Panc1 (cell line): ENCODE measurements at places on chromosomes 3 and 15.

DNA sequence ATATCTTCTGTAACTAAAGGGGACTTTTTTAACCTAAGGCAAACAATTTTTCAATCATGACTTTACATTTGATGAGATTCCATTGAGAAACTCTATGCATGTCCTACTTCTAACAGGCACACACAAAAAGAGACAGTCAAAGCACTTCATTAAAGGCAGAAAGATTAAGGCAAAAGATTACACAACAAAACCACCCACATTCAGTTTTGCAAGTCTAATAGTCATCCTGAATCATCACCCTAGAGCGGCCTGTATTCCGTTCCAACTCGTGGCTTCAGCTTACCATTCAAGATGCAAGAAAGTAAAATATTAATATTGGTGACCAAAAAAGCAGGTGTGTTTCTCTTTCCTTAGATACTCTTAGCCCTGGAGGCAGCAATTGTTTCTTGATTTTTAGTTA is 205.9 kb downstream of the P3H2 start:
- H3K4me1 ChIP-seq, result no peaks in the 10 kb centered on the region
- H3K4me3 ChIP-seq, result no peak overlapping the region
- DNase-seq, result peak; percentile 76

DNA sequence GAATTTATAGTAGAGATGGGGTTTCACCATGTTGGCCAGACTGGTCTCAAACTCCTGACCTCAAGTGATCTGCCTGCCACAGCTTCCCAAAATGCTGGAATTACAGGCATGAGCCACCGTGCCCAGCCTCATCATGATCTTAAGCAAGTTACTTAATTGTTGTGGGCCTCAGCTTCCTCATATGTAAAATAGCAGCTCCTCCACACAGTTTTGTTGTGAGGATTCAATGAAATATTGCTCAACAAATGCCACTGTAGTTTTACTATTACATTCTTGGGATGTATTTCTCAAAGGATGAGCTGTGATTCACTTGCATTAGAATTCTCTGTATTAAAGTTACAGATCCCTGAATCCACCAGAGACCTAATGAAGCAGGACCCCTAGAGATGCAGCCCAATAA is 168.8 kb downstream of the ADAMTS9 start:
- H3K4me1 ChIP-seq, result no peaks in the 10 kb centered on the region
- H3K4me3 ChIP-seq, result no peak overlapping the region
- H3K27ac ChIP-seq, result no peak overlapping the region
- no peaks in the 10 kb centered on the region for H3K36me3 ChIP-seq

DNA sequence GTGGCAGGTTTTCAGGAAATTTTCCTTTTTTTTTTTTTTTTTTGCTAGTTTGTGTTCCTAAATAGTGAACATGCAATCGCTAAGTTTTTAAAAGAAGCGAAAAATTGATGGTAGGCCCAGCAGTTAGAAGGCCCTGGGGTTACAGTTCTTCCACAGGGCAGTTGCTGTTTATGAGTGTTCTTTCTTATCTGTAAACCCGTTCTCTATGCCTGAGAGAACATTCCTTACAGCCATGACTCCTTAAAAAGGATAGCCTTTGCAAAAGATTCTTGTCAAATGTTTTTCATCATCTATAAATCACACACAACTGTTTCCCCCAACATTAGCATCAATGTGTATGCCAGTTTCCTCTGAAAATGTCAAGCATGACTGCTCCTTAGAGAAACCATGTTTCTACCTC is 23.8 kb upstream of the MYZAP start:
- H3K4me3 ChIP-seq, result no peak overlapping the region
- no peaks in the 10 kb centered on the region for H3K4me1 ChIP-seq
- no peak for DNase-seq
- no peaks in the 10 kb centered on the region for H3K36me3 ChIP-seq
- H3K27ac ChIP-seq, result no peak overlapping the region

GRCh38 chr3:66133050-66133757 is 87.6 kb upstream of the SLC25A26 start:
- no peaks in the 10 kb centered on the region for H3K27me3 ChIP-seq
- no peak overlapping the region for H3K4me3 ChIP-seq
- no peaks in the 10 kb centered on the region for H3K4me1 ChIP-seq
- no peaks in the 10 kb centered on the region for H3K36me3 ChIP-seq
- H3K27ac ChIP-seq, result no peak overlapping the region

DNA sequence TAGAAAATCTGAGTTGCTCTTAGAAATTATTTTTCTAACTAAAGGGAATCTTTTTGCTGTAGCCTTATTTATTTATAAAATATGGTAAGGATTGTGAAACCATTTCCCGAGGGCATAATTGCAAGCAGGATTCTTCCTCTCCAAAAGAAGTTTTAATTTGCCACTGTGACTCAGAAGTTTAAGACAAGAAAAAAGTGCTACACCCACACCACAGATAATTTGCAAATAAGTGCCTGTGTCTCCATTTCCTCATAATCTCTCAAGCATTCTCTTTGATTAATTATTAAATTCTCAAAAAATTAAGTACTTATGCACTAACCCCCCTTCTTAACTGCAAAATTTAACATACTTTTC is 43.6 kb downstream of the RASA2 start:
- no peaks in the 10 kb centered on the region for H3K4me1 ChIP-seq
- H3K27me3 ChIP-seq, result no peaks in the 10 kb centered on the region
- DNase-seq, result no peak
- H3K27ac ChIP-seq, result no peak overlapping the region

DNA sequence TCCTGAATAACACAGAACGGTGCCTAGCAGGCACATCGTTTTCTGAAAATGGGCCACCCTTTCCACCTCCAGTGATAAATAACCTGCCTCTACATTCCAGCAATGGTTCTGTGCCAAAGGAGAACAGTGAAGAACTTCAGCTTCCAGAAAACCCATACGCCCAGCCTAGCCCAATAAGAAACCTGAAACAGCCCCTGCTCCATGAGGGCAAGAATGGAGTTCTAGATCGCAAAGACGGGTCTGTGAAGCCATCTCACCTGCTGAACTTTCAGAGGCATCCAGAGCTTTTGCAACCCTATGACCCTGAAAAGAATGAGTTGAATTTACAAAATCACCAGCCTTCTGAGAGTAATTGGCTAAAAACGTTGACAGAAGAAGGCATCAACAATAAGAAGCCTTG is 61.9 kb downstream of the CGNL1 start:
- no peaks in the 10 kb centered on the region; the same call in 1 of the 2 replicates for H3K27me3 ChIP-seq
- H3K36me3 ChIP-seq, result no peaks in the 10 kb centered on the region
- H3K27ac ChIP-seq, result no peak overlapping the region

DNA sequence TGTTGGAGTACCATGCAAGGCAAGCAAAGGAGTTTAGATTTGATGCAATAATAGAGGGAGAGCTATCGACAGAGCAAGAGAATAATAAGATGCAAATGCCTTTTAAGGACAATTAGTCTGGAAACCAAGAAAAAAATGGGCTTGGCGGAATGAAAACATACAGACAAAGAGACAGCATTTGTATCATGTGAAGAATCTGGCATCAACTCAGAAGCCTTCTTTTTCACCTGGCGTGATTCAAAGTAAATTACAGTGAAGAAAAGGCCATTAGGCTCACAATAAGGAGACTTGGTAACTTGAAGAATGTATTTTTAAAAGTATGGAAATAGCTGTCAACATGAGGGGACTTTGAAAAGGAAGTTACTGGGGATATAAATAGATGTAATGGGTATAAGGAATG is 521.2 kb upstream of the GOLIM4 start:
- H3K4me3 ChIP-seq, result no peak overlapping the region
- H3K4me1 ChIP-seq, result no peaks in the 10 kb centered on the region
- H3K27me3 ChIP-seq, result no peaks in the 10 kb centered on the region
- H3K27ac ChIP-seq, result no peak overlapping the region

DNA sequence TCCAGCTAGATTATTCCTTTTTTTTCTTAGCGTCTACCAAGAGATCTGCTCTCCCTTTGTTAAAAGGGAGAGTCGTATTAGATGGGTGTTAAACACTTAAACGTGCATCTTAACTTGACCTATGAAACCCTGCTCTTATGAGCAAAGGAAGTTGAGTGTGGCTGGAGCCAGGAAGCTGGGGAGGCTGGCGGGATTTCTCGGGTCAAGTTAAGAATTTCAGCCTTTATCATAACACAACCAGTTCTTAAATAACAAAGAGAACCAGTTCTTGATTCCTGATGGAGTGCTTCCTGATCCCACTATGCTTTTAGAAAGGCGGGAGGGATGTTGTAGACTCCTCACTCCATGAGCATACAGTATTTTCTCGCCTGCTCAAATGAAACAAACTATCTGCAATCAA is 215.1 kb downstream of the ITPR1 start:
- H3K36me3 ChIP-seq, result no peaks in the 10 kb centered on the region
- DNase-seq, result no peak
- H3K27me3 ChIP-seq, result no peaks in the 10 kb centered on the region
- H3K27ac ChIP-seq, result no peak overlapping the region

GRCh38 chr3:33089515-33089914 is 7.4 kb downstream of the GLB1 start:
- no peaks in the 10 kb centered on the region for H3K27me3 ChIP-seq
- no peaks in the 10 kb centered on the region for H3K4me1 ChIP-seq
- H3K27ac ChIP-seq, result no peak overlapping the region

- H3K4me1 ChIP-seq, result no peaks in the 10 kb centered on the region
- DNase-seq, result no peak
- H3K27ac ChIP-seq, result no peak overlapping the region
- no peaks in the 10 kb centered on the region for H3K27me3 ChIP-seq
- no peak overlapping the region for H3K4me3 ChIP-seq
- no peaks in the 10 kb centered on the region for H3K36me3 ChIP-seq
Observed at GRCh38 chr3:8298021-8298954, 203.3 kb upstream of the LMCD1 start.

- no peaks in the 10 kb centered on the region for H3K36me3 ChIP-seq
- no peak overlapping the region for H3K27ac ChIP-seq
- no peaks in the 10 kb centered on the region for H3K4me1 ChIP-seq
- DNase-seq, result no peak
Observed at GRCh38 chr3:40639006-40639405, 114.2 kb downstream of the ZNF621 start.

- no peak for DNase-seq
- H3K27me3 ChIP-seq, result peaks cover 19% of the 10 kb centered on the region
- H3K27ac ChIP-seq, result no peak overlapping the region
- H3K4me3 ChIP-seq, result no peak overlapping the region
- peaks cover 5% of the 10 kb centered on the region; the same call in 1 of the 2 replicates for H3K4me1 ChIP-seq
Observed at GRCh38 chr15:66254951-66255676, 1.6 kb upstream of the MEGF11 start.

GRCh38 chr3:118781232-118781631 is 253.4 kb downstream of the IGSF11 start:
- no peak overlapping the region for H3K27ac ChIP-seq
- DNase-seq, result no peak
- H3K27me3 ChIP-seq, result no peaks in the 10 kb centered on the region
- no peak overlapping the region for H3K4me3 ChIP-seq
- no peaks in the 10 kb centered on the region for H3K4me1 ChIP-seq
- no peaks in the 10 kb centered on the region for H3K36me3 ChIP-seq

DNA sequence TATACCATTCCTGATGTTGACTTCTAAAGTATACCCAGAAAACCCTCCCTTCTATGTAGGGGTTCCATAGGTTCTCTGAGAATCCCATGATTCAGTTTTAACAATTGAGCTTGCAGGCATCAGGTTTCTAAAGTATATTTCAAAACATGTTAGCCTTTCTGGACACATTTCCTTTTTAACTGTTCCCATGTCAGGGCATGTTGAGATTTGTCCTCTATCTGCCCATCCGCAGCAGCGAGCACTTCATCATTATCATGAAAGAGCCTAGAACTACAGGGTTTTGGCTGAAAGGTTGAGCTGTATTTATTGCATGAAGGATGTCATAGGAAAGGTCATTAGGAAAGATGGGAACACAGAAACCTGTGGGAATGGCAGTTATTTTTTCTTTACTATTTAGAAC is 201.1 kb upstream of the BHLHE40 start:
- no peak overlapping the region for H3K4me3 ChIP-seq
- DNase-seq, result no peak
- no peaks in the 10 kb centered on the region for H3K27me3 ChIP-seq
- no peak overlapping the region for H3K27ac ChIP-seq
- H3K4me1 ChIP-seq, result no peaks in the 10 kb centered on the region

- DNase-seq, result no peak
- H3K27ac ChIP-seq, result peak overlapping the region; percentile 82
- peaks cover 50% of the 10 kb centered on the region for H3K4me1 ChIP-seq
- no peaks in the 10 kb centered on the region for H3K27me3 ChIP-seq
Observed at GRCh38 chr15:71110405-71111180, 4.7 kb upstream of the THSD4 start.

DNA sequence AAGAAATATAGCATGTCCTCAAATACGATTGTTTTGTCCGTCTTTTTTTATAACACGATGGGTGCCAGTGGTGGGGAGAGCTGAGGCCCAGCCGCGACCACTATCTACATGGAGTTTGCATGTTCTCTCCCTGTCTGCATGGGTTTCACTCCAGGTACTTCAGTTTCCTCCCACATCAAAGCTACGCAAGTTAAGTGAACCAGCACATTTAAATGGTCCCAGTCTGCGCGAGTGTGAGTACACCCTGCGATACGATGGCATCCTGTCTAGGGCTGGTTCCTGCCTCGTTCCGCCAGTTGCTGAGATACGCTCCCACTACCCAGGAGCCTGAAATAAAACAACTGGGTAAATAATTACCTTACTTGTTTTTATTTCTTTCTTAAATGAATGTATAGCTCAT is 40.6 kb downstream of the ATP13A3 start:
- no peaks in the 10 kb centered on the region for H3K27me3 ChIP-seq
- H3K4me3 ChIP-seq, result no peak overlapping the region
- H3K36me3 ChIP-seq, result peaks cover 68% of the 10 kb centered on the region
- no peaks in the 10 kb centered on the region for H3K4me1 ChIP-seq
